ENCODE measurements at places on chromosomes 12 and 14. TPM values are rescaled to one million over a fixed set of nuclear protein-coding genes. Genes with fewer than 3 reads are reported as not detected.
A peak's percentile ranks its signal among the peaks of the same experiment; 100 is the strongest.

- H3K4me1 ChIP-seq: no peaks in the 10 kb centered on the region
- no peak overlapping the region for H3K27ac ChIP-seq
- no peaks in the 10 kb centered on the region for H3K27me3 ChIP-seq
- no peaks in the 10 kb centered on the region for H3K36me3 ChIP-seq
- no peak for DNase-seq
These were observed 113.5 kb downstream of the BBS10 start for GRCh38 chr12:76234741-76235140.

Gene DAO
- total RNA-seq: not detected

Gene SLC22A17
- total RNA-seq: 72.3 TPM

DNA sequence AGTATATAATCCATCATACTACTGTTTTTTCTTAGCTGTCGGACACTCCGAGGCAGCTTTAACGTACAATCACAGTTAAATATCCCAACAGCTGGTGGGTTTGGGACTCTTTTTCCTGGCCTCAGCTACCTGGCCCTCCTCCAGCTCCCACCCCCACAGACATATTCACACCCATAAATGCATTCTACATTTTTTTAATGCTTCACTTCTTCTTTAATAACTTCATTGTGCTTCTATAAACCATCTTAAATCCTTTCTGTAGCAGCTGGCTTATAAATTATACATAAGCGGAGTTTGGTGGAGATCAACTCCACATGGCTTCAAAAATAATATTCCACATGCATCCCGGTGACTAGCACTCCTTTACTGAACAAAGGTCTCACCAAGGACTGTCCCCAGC lies 33.3 kb downstream of the TDG start:
- no peak for DNase-seq
- peaks cover 2% of the 10 kb centered on the region for H3K36me3 ChIP-seq
- no peaks in the 10 kb centered on the region for H3K4me1 ChIP-seq
- no peak overlapping the region for H3K27ac ChIP-seq
- no peak overlapping the region for H3K4me3 ChIP-seq

DNA sequence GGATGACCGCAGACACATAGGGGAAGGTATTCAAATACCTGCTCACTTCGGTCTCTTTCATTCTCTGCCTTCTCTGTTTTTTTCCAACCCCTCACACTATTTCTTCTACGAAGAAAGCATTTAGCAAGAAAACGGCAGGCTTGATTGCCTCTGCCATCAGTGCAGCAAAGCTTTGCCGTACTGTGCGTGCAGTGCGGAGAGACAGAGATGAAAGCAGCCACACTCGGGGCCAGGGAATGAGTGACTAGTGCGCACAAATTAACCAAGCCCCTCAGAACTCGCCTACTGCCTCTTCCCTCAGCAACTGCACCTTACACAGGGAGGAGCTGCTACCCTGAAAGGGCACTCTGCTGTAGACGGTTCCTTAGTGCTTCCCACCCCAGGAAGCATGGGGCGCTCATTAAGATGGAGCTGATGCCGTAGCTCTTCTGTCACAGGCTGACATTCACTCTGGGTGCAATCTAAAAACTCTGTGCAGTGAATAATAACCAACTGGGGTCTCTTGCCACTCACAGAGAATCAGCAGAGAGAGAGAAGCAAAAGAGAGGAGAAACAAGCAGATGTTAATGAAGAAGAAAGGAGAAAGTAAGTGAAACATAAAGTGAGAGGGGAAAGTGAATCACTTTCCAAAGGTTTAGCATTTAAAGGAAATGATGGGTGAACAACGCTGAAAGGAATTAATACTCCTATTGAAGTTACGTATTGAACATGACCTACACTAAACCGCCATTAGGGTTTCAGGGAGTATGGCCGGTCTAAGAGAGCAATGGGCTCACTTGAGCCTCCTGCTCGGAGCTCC lies 69.4 kb downstream of the GRIN2B start:
- no peak overlapping the region for H3K4me3 ChIP-seq
- H3K27ac ChIP-seq: no peak overlapping the region
- no peaks in the 10 kb centered on the region for H3K27me3 ChIP-seq
- no peaks in the 10 kb centered on the region for H3K36me3 ChIP-seq
- no peaks in the 10 kb centered on the region for H3K4me1 ChIP-seq

DNA sequence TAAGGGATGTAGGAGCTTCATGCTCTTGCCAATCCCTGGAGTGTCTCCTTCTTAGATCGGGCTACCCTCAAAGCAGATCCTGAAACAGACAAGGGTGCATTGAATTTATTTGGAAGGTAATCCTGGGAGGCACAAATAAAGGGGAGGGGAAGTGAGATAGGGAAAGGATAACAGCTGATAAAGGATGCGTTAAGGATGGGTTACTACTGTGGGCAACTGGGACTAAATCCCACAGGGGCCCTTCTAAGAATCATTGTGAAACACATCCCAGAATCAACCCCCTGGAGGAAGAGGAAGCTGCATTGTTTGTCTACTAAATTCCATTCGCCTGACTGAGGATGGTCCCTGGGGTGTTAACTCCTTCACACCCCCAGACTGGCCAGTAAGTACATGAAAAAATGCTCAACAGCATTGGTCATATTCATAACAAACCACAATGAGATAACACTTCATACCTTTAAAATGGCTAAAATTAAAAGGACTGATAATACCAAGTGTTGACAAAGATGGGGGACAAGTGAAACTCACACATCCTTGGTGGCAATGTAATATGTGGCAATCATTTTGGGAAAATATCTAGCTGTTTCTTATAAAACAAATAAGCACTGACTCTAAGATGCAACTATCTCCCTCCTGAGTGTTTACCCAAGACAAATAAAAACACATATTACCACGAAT lies 37.0 kb upstream of the CMKLR1 start:
- no peak for DNase-seq
- H3K4me1 ChIP-seq: peaks cover 4% of the 10 kb centered on the region
- no peaks in the 10 kb centered on the region for H3K27me3 ChIP-seq
- H3K27ac ChIP-seq: no peak overlapping the region
- no peak overlapping the region for H3K4me3 ChIP-seq

DNA sequence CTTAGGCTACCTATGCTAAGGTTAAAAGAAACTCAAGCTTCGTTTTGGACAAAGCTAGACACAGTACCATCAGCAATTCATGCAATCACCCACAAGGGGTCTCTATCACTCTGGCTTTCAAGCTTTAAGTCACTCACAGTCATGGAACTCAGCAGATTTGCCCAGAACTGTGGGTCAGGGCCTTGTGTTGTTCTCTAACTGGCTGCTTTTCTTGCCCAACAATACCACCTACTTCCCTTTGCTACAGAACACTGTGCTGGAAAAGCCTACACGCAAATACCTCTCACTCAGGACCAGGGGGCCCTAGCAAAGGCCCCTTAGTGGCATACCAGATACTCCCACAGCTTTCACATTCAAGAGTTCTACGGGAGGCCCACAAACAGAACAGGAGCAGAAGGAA lies 9.1 kb downstream of the NEMP1 start:
- peaks cover 3% of the 10 kb centered on the region for H3K36me3 ChIP-seq
- H3K4me1 ChIP-seq: peaks cover 22% of the 10 kb centered on the region
- H3K27ac ChIP-seq: peak overlapping the region; percentile 79
- H3K4me3 ChIP-seq: no peak overlapping the region

Gene RFLNA
- 2.0 TPM for total RNA-seq

DNA sequence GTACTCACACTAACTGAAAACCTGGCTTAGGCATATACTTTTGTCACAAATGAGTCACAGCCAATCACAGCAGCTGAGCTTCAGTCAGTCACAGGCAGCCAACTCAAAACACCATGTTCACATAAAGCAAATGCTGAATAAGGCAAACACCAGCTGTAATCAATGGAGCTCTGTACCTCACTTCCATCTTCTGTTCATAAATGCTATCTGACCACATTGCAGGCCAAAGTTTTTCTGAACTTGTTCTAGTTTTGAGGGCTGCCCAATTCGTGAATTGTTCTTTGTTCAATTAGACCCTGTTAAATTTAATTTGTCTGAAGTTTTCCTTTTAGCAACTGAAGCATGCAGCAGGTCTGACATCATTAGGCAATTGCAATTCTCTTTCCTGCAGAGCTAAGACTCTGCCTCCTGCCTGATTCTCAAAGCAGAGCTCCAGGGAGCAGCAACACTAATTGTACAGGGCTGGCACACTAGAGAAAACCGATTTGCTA lies 129.9 kb downstream of the WIF1 start:
- no peak overlapping the region for H3K4me3 ChIP-seq
- no peaks in the 10 kb centered on the region for H3K36me3 ChIP-seq
- DNase-seq: no peak
- no peak overlapping the region for H3K27ac ChIP-seq
- H3K4me1 ChIP-seq: no peaks in the 10 kb centered on the region

DNA sequence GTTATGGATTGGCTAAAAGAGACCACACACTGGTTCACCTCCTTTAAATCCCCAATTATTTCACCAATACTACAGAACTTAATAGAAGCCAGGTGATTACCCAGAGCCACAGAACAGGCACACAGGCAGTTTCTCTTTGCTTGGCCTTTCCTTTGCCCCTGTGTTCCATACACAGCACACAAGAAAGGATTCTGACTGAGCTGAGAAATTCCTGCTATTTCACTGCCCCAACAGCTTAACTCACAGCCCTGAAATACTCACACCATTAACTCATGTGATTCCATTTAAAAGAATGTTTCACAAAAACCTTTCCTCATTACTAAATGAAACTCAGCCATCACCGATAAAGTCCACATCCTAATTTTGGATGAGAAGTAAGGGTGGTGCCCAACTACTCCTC lies 133.6 kb downstream of the MED13L start:
- peaks cover 85% of the 10 kb centered on the region for H3K4me1 ChIP-seq
- peak overlapping the region; percentile 59 for H3K27ac ChIP-seq
- peak overlapping the region; percentile 29 for H3K4me3 ChIP-seq

Gene AMDHD1
- 6.8 TPM for total RNA-seq

DNA sequence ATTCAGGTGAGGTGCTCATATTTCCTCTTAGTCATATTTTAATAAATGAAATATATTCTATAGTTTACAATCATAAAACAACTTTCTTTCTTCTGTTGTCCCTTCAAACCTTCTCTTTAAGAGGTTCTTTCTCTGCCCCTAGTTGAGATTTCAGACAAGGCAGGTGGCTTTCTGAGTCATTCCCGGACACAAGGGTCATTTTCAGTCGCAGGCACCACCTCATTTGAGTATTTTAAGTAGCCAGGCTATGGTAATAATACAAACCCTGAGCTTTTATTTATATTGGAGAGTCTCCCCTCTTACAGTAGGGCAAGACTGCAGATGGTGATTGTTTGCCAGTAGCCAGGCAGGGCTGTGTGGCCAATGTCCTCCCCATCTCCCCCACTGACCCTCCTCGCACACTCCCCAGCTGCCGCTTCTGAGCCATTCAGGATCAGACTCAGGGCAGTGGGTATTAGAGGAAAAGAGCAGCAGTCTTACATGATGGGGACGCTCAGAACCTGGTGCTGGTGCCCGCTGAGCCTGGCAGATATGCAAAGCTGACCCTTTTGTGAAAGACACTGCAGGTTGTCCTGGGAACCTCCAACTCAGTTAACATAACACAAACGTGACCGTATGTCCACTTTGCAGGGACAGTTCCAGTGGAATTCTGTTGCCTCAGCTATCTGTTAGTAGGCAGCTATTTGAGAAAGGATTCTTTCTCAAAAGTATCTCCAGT lies 101.1 kb upstream of the BCL2L14 start:
- no peaks in the 10 kb centered on the region for H3K4me1 ChIP-seq
- H3K4me3 ChIP-seq: no peak overlapping the region
- DNase-seq: no peak
- H3K27ac ChIP-seq: no peak overlapping the region

Gene CCDC196
- total RNA-seq: not detected
